ENCODE measurements at places on chromosomes 7 and 10.

DNA sequence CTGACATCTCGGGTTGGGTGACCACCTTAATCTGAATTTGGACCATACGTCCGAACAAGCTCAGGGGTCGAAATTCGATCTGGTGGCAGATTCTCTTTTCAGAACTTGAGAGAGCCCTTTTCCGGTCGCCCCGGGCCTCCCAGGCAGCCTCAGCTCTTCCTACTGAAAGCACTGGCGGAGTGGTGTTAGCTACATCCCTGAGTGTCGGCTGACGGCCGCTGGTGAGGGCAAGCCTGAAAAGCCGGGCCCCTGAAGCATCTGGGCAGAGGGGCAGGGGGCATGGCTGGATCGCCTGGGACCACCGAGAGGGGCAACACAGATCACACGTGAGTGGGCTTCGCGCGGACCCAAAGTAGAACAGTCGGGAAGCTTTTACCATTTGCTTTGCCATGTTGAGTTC, 116.1 kb downstream of the SMURF1 start:
- no peak for DNase-seq

GRCh38 chr7:46480619-46481018, 559.5 kb upstream of the IGFBP3 start:
- DNase-seq = no peak

DNA sequence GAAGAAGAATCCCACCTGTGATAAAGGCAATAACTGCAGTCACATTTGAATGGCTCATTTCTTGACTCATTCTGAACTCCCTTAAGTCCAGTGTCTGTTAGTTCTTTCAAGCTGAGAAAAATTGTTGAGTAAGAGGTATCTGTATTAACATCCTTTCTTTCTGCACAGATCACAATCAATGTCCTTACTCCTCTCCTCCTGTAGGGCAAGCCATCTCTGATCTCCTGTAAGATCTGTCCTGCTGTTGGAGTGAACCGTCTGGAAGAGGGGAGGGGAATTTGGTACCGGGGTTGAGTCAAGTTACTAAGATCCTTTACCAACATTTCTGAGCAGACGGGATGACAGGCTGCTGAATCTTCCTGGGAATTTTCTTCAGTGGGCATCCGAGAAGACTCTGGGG, 19.6 kb upstream of the RGS10 start:
- no peak for DNase-seq

- DNase-seq = no peak
Observed at GRCh38 chr10:103564776-103565520, 71.4 kb downstream of the NEURL1 start.

GRCh38 chr10:71696628-71697326, 22.8 kb downstream of the C10orf105 start:
- no peak for DNase-seq
